ENCODE measurements at places on chromosomes 3 and 15. TPM values are rescaled to one million over a fixed set of nuclear protein-coding genes. Genes with fewer than 3 reads are reported as not detected.

FETUB gene
- not detected for total RNA-seq

CIP2A gene
- total RNA-seq = 42.1 TPM

CLCN2 gene
- total RNA-seq = 3.1 TPM

CHD2 gene
- total RNA-seq = 208 TPM

GPR87 gene
- 2.2 TPM for total RNA-seq

RPSA gene
- total RNA-seq = 2,816 TPM

MESP1 gene
- 2.4 TPM for total RNA-seq

C3orf38 gene
- total RNA-seq = 41.7 TPM
